ENCODE measurements at places on chromosomes 7 and 10.

DNA sequence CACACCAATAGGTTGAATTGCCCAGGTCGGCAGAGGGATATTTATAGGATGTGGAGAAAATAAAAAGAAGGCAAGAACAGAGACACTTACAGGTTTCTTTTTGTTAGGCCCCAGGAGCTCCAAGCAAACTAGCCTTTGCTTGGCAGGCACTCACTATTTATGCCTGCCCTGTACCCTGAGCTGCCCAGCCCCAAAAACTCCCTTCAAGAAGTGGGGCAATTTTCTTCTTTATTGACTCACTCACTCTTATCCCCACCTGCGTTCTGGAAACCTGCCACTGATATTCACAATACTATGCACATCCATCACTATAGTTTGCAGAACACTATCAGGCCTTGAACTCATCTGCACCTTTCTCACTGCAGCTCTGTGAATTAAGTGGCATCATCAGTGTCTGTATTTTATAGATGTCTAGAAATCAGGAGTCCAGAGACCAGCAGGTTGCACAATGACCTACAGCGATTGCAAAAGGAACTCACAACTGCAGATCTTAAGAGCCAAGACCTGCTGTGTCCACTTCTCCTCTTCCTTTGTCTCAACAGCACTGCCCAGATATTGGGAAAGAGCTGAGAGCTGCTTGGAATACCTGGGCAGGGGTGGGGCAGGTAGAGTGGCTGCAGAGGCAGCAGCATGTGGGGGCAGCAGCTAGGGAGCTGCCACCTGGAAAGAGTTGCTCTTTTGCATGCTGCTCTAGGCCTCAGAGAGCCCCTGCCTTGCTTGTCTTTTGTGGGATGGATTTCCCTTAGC lies at the start of gene SFTPD:
TSS of gene SFTPD (minus strand) at position 130 of the 747 bp plus-strand sequence. CDS start 2,446 bp downstream, outside the sequence.
- no peak for DNase-seq

DNA sequence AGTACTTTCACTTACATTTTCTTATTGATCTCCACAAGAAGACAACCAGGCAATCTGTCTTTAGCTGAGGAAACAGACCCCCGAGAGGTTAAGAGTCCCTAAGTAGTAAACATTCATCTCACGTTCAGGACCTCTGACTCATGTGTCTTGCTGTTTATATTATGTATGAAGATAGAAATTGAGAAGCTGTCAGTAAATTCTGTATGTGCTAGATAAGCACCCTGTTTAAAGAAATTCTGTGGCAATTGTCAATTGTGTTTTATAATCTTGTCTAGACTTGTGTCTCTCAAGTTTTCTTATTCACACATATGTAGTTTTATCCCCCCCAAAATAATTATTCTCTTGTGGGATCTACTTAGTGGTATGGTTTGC lies 14.5 kb downstream of the ADK start:
- no peak for DNase-seq

DNA sequence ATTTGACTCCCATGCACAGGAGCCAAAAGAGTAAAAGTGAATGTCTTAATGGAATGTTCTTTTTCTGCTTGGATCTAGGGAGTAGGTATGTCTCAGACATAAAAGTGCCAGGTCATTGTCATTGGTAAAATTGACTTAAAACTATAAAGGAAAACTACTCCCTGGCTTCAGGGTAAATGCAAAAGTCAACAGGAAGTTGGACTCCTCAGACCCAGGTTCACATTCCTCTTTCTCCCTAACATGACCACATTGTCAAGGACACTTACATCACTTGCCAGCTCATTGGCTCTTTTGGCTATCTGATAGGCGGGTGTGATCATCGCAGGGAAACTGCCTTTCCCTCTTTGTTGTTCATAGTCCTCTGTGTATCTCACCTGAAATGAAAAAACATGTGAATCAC lies 13.7 kb downstream of the NRAP start:
- no peak for DNase-seq

GRCh38 chr10:72098301-72098835 lies 10.0 kb upstream of the SPOCK2 start:
- DNase-seq, result no peak

DNA sequence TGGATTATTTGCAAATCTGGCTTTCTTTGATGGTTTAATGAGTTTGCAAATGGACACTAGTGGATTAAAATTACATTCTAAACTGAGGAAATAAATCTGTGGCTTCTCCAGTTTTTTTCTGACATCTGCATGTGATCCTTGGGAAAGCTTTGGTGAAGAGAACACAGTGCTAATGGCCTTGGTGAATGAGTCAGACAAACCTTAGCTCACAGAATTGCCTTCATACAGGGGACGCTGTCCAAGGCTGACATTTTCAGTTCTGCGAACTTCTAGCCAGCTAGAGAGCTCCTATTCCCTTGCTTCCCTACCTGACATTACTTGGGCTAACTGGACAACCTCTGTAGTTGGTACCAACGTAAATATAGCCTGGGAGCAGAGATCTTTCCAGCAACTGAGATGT lies 21.2 kb downstream of the BMPER start:
- DNase-seq, result no peak

GRCh38 chr7:947391-948210 lies 6.9 kb downstream of the ADAP1 start:
- no peak for DNase-seq

- no peak for DNase-seq
Measured at GRCh38 chr7:46210467-46210866, 289.4 kb upstream of the IGFBP3 start.

DNA sequence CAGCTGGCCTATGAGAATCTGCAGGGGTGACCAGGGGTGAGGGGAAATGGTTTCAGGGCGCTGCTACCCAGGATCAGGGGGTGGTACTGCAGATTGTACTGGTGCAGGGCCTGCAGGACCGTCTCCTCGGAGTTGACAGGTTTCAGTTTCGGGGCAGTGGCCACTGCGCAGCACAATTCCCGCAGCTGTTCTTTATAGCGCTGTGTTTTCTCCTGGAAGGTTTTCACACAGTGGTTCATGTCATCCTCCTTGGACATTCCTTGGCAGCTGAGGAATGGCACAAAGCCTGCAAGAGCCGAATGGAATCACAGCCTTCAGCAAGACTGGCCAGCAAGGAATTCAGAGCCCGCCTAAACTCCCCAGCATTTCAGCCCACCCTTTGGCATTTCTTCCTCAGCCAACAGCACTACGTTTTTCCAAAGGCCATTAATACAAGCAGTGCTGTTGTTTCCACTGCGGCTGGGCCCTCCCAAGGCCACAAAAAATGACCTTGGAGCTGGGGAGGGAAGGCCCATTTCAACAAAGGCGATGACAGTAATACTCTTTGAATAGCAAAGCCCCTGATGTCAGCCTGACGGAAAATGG lies 44.9 kb downstream of the PNLIPRP2 start:
- no peak for DNase-seq
